Nephron progenitor cell (in vitro differentiated cells): ENCODE measurements at places on chromosomes 2 and 18.
A peak's percentile ranks its signal among the peaks of the same experiment; 100 is the strongest.

DNA sequence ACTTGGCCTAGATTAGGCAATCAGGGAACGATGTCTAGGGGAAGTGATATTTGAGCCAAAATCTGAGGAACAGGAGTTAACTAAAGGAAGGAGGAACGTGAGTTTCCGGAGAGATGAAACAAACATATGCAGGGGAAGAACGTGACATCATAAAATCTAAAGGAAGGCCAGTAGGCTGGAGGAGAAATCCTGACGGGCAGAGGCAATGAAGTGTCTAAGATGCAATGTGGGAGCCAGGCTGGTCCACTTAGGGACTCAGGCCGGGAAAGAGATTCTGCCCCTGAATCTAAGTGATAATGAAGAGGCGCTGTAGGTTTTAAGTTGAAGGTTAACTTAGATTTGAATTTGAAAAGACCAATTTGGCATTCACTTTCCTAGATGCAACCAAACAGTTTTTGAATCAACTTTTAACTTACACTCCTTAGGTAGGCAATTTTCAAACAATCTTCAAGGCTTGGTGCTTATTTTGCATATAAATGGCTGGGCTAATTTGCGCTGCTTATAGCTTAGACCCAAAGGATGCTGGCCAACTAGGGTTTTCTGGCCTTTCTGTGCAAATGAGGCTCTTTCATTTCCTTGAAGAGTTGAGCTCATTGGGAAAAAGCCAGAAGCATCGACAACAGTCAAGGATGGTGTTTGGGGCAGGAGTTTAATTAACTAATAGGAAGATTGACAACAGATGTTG lies 221.7 kb downstream of the SOX11 start:
- H3K4me3 ChIP-seq, result no peak overlapping the region
- no peak overlapping the region for H3K27ac ChIP-seq
- no peak for DNase-seq
- peaks cover 11% of the 10 kb centered on the region for H3K36me3 ChIP-seq
- peaks cover under 1% of the 10 kb centered on the region for H3K27me3 ChIP-seq

DNA sequence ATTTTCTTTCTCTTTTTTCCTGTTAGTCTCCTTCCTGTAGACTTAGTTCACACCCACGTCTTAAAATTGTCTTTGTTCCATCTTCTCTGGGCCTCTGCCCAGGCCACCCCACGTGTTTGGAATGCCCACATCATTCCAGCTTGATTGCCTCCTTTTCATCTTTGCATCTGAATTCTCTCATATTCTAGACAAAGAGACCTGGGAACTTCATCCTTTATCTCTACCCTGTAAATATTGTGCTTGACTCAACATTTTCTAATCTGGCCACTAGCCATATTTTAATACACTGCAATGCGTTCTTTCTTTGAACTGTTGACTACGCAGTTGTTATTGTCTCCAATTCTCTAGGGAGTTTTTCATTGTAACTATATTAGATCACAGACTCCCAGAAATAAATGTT lies 187.5 kb upstream of the NRXN1 start:
- H3K4me3 ChIP-seq, result no peak overlapping the region
- no peak overlapping the region for H3K27ac ChIP-seq
- no peaks in the 10 kb centered on the region for H3K4me1 ChIP-seq

DNA sequence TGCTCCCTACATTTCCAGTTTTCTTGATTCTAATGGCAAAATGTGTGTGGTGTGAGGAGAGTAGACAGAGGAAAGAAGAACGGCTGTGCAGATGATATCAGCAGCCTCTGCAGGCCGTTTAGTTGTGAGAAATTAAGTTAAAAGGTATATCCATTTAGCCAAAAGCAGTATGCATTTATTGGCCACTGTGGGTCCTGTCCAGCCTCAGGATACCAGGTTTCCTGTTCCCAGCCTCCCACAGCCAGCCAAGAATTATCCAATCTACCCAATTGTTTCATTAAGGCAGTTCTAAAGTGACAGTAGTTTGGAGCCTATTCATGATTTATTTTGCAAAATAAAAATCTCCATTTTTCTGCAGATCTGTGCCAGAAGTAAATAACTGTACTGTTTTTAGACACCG lies 107.5 kb downstream of the TMEM18 start:
- no peak overlapping the region for H3K27ac ChIP-seq
- no peak for DNase-seq
- H3K27me3 ChIP-seq, result peaks cover 14% of the 10 kb centered on the region
- no peak overlapping the region for H3K4me3 ChIP-seq
- peaks cover 23% of the 10 kb centered on the region for H3K4me1 ChIP-seq

DNA sequence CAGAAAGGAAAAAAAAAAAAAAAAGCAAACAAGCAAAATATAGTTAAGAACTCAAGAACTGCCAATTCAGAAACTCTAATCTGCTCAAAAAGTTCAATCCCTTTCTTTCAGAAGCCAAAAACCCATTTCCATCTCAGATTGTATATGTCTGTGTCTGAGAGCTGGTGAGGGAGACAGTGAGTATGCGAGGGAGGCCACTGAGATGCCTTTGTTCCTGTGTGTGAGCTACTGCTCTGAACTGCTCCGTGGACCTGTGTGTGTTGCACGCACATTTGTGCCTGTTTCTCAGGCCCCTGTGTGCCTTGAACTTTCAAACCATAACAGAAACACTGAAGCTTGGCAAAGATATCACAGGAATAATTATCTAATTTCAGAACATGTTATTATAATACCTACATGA lies 2.5 kb upstream of the PKDCC start:
- peak overlapping the region; percentile 4 for H3K4me3 ChIP-seq
- H3K27ac ChIP-seq, result no peak overlapping the region
- H3K4me1 ChIP-seq, result peaks cover 71% of the 10 kb centered on the region

DNA sequence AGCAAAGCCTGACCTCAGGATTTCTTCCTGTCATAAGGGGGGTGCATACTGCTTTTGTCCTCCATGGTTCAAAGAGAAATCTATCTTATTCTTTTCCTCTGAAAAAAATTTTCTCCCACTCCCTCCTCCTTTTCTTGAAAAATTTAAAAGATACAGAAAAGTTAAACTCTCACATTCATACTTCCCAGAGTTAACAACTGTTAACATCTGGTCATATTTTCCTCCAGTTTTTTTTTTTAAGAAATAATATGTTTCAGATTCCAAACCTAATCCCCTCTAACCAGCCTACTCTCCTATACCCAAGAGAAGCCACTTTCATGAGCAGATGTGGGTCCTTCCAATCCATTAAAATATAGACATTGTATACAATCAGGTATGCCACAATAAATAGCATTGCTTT lies 378.9 kb upstream of the HNRNPA3 start:
- no peak overlapping the region for H3K4me3 ChIP-seq
- no peak for DNase-seq
- peaks cover 2% of the 10 kb centered on the region for H3K27me3 ChIP-seq
- peaks cover 38% of the 10 kb centered on the region for H3K4me1 ChIP-seq

GRCh38 chr2:68357605-68358337 lies 7.3 kb upstream of the PLEK start:
- DNase-seq, result no peak
- H3K27me3 ChIP-seq, result no peaks in the 10 kb centered on the region
- no peak overlapping the region for H3K4me3 ChIP-seq
- H3K36me3 ChIP-seq, result no peaks in the 10 kb centered on the region
- no peak overlapping the region for H3K27ac ChIP-seq

DNA sequence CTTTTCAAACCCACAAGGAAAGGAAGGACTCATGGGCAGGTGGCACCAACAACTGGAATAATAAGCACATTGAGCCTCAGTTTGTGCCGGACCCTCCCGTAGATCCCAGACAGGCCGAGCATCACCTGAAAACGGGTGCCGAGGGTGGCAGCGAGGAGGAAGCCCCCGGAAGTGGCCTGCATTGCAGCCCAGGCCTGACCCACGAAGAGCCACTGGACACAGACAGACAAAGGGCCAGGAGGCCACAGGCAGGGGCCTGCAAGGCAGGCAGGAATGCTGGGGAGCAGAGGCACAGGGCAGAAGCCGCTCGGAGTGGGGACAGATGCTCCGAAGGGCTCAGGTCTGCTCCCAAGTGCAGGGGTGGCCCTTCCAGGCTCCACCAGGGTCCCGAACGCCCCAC lies 31.7 kb downstream of the MTERF4 start:
- peaks cover 7% of the 10 kb centered on the region for H3K36me3 ChIP-seq
- no peak for DNase-seq

- no peaks in the 10 kb centered on the region for H3K36me3 ChIP-seq
- no peak for DNase-seq
- no peak overlapping the region for H3K4me3 ChIP-seq
- peaks cover 12% of the 10 kb centered on the region for H3K27me3 ChIP-seq
These were observed 111.7 kb downstream of the ANKRD44 start for GRCh38 chr2:197198890-197199289.

DNA sequence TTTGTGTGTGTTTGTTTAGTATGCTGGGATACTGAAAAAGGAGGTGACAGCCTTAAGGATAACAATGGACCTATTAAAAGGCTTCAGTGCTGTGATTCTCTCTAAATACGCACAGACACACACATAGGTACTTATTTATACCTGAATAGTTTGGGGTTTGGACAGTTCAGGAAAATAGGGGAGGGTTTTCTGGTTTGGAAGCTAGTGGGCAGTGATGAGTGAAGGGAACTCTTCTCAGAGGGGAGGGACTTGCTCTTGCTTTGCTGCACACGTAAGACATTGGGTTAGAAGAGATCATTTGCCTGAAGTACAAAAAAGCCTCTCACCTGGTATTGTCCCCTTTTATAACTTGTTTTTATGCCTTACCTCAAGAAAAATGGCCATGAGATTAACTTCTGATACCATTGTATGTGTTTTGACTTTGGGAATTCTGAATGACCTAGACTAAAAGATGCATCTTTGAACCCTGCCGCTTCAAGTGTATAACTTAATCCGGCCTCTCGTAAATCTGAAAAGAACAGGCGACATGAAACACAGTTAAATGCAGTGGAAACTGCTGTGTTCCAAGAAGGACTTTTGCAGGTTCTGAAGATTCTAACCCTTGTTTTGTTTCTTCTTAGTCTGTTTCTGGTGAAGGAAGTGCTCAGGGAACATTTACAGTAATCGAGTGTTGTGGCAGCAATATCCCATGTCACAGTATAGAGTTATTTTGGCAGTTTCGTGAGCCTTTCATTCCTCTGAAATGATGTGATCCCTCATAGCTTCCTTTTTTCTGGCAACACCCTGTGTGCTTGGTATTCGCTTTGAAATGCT lies 2.5 kb downstream of the CRIM1 start:
- H3K36me3 ChIP-seq, result no peaks in the 10 kb centered on the region
- no peak for DNase-seq
- peak overlapping the region; percentile 99 for H3K4me3 ChIP-seq

GRCh38 chr2:122023059-122023864 lies 267.8 kb downstream of the TSN start:
- DNase-seq, result no peak
- H3K27ac ChIP-seq, result no peak overlapping the region
- H3K36me3 ChIP-seq, result no peaks in the 10 kb centered on the region
- peaks cover 19% of the 10 kb centered on the region for H3K4me1 ChIP-seq
- no peak overlapping the region for H3K4me3 ChIP-seq

- H3K4me1 ChIP-seq, result no peaks in the 10 kb centered on the region
- H3K36me3 ChIP-seq, result no peaks in the 10 kb centered on the region
- H3K27me3 ChIP-seq, result peaks cover 43% of the 10 kb centered on the region
- no peak overlapping the region for H3K27ac ChIP-seq
- no peak for DNase-seq
These were observed 220.9 kb upstream of the PKDCC start for GRCh38 chr2:41826921-41827320.

GRCh38 chr2:53964257-53964952 lies 6.4 kb downstream of the PSME4 start:
- no peak overlapping the region for H3K27ac ChIP-seq
- no peak for DNase-seq
- H3K36me3 ChIP-seq, result peaks cover 44% of the 10 kb centered on the region
- no peaks in the 10 kb centered on the region for H3K27me3 ChIP-seq

DNA sequence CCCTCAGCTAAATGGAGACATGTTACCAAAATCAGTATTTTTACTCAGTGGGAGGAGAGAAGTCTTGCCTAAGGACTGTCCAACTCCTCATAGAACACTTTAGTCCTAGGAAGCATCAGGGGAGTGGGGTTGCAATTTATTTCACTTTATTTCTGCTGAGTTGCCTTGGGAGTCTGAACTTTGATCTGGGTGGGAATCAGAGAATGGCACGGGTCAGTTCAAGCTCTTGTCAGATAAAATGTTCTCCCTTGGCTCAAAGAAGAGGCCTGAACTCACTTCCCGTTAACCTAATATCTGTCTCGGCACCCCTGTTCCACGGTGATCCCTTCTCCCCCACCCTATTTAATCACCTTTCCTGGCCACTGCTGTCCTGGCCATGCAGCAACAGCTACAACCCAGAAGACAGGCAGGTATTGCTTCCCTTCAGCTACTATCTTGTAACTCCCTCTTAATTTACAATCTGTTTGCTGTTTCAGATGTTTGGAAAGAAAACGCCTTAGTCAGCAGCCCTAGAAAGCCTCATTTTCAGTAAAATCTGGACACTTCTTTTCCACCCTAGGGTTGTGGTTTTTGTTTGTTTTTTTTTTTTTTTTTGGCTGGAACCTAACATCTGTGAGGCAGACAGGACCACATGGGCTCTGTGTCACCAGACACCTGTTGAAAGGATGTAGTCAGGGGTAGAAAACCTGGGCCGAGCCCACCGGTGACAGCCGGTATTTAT lies 52.5 kb downstream of the SERTAD2 start:
- no peak overlapping the region for H3K4me3 ChIP-seq
- H3K27ac ChIP-seq, result peak overlapping the region; percentile 97
- DNase-seq, result no peak
- H3K27me3 ChIP-seq, result peaks cover 5% of the 10 kb centered on the region
- peaks cover 50% of the 10 kb centered on the region for H3K4me1 ChIP-seq

DNA sequence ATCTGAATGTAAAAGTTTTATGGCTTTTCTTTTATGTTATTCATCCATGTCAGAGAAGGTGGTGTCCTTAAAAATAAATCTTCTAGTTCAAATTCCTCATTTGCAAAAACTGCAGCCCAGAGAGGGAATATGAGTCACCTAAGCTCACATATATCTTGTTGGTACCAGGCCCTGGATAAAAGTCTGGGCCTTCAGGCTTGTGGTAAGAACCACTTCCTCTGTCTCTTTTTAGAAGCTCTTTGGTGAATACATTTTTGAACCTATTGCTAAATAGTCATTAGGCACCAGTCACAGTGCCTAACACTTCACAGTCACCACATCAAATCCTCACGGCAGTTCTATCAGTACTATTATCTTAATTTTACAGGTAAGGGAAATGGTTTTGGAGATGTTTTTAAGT lies 199.2 kb downstream of the KCNS3 start:
- no peaks in the 10 kb centered on the region for H3K36me3 ChIP-seq
- DNase-seq, result no peak
- no peak overlapping the region for H3K4me3 ChIP-seq
- H3K27me3 ChIP-seq, result peaks cover 6% of the 10 kb centered on the region
- H3K27ac ChIP-seq, result no peak overlapping the region
